ENCODE measurements at places on chromosomes 6 and 20.

GRCh38 chr20:56463428-56463827 is 5.0 kb upstream of the RTF2 start:
- DNase-seq: no peak

DNA sequence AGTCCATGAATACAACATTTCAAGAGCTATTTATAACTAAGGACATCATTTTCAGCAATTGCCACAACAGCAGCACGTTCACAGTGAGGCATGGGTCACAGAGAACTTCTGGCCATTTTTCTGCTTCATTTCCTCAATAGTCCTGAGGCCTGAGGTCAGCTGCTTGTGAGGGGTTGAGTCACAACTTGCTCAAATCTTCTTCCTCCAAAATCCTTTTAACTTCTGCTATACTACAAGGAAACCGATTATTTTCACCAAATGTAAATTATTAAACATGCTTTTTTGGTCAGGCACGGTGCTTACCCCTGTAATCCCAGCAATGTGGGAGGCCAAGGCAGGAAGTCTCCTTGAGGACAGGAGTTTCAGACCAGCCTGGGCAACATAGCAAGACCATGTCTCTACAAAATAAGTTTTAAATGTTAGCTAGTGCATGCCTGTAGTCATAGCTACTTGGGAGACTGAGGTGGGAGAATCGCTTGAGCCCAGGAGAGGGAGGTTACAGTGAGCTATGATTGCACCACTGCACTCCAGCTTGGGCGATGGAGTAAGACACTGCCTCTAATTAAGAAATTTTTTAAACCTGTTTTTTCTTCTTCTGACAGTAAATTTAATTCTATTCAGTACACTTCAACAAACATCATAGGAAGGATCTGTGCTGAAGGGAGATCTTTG is 11.1 kb upstream of the SLC16A10 start:
- no peak for DNase-seq

DNA sequence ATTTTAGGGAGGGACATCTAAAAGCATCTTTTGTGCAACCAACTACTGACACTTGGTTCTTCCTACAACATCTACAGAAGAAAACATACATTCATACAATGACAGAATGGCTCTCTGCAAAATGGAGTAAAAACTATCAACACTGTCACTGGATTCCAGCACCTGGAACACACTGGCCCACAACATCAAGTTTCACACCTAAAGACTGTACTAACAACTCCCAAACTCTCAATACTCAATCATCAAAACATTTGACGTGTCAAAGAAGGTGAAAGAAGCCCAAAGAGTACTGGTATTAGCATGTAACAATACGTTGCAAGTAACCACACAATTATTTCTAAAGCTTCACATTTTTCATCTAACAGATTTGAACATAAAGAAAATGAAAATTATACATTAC is 2.1 kb downstream of the CPNE1 start:
- no peak for DNase-seq

DNA sequence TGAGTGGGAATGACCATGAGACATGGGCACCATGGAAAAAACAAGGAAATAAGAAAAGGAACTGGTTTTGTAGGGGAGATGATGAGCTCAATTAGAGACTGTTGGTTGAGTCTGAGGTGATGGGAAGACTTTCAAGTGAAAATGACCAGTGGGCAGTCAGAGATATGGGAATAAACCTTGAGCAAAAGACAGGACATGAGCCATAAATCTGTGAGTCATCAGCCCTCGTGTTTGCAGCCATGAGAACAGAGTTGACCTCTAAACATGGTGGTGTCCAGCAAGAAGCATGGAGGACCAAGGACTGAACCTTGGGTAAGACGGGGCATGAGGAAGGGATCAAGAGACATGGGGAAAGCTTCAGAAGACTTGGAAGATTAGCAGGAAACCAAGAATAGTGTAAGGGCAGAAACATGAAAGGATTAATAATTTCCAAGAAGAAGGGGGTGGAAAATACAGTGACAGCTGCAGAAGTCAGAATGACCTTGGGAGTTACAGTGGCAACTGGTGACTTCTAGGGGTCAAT is 280.6 kb upstream of the PRDM1 start:
- DNase-seq: peak; percentile 69

DNA sequence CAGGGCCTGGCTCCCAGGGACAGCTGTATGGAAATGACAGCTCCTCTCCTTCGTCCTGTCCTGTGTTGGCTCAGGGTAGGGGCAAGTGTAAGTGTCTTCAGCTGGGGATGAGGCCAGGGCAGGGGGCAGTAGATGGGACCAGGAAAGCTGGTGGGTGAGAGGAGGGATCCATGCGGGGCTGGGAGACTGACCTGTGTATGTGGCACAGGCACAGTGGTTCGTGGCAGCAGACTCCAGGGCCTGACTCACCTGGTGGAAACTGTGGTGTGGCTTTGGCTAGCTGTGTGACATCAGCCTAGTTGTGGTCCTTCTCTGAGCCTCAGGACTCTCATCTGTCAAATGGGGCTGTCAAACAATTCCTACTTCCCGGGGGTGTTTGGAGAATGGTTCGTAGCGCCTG is 13.7 kb upstream of the SCRT2 start:
- DNase-seq: no peak

DNA sequence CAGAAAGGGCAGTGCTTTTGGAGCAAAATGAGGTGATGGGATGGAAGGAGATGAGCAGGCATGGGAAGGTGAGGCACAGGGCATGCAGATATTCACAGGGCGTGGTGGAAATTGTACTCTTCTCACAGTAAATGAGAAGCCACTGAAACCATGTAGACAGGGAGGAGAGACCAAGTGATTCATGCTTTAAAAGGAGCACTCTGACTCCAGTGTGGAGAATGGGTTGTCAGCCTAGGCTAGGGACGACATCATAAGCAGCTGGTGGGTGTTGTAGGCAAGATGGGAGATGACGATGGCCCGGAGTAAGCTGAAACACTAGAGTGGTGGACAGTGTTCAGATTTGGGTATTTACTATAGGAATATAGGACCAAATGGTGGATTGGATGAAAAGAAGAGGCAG is 18.4 kb downstream of the PDE7B start:
- DNase-seq: no peak

- no peak for DNase-seq
Observed at GRCh38 chr20:62104791-62105345, 17.4 kb upstream of the LSM14B start.

DNA sequence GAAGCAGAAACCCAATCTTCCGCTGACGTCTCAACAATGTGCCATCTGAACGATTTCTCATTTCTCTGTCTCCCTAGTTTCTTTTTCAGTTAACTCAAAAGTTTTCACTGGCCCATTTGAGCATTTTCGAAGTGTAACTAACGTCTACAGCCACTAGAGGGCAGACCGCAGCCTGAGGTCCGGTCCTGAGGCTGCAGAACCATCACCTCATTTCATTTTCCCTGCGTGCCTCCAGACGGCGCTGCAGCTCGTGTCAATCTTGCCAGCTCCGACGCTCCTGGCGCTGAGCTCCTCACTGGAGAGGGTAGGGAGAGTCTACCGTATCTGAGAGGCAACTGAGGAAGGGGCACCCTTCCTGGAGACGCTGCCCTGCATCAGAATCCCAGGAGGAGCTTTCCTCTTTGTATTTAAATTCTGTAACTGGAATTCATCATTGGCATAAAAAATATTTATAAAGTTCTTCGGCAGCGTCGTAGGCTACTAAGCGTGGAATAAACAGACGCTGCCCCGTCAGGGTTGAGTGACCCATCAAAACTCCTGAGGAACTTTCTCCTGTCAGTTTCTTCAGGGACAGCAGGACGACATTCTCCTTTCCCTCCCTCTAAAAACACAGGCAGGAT is 28.5 kb upstream of the DTNBP1 start:
- peak; percentile 85 for DNase-seq

DNA sequence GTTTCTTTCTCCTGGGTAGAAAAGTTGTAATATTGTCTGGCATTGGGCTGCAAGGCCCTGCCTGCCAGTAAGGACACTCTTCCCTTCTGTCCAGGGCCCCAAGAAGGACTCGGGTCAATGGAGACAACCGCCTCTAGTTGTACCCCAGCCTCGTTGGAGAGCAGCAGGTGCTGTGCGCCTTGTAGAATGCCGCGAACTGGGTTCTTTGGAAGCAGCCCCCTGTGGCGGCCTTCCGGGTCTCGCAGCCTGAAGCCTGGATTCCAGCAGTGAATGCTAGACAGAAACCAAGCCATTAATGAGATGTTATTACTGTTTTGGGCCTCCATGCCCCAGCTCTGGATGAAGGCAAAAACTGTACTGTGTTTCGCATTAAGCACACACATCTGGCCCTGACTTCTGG is 37.0 kb downstream of the PLCG1 start:
- DNase-seq: no peak

DNA sequence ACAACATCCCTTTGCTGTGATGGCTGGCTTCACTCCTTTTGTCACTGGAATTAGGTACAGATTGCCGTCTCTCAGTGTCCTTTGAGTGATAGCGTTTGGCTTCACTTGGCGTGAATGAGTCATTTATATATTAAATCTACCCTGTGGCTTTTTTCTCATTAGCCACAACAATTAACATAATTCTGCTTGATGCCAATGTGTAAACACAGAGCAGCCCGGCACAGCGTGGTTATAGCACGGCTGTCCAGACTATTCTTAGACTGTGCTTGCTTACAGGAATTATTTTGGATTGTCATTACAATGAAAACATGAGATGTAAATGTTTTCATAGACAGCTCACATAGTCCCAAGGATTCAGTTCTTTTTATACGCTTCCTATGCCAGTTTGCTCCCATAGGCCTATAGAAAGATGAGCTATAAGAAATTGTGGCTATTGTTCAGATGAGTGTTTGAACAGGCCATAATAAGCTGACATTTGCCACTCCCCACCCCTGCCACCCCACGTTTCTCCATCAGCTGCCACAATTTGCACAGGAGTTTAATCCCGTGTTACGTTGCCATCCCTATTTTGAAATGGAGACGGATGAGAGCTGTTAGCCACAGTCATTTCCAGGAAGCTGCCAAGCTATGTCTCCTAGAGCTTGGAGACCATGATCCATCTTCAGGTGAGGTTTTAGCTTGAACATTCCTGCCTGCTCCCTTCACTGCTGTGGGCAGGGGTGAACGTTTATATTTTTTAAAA is 65.9 kb downstream of the PPP1R14C start:
- DNase-seq: no peak

DNA sequence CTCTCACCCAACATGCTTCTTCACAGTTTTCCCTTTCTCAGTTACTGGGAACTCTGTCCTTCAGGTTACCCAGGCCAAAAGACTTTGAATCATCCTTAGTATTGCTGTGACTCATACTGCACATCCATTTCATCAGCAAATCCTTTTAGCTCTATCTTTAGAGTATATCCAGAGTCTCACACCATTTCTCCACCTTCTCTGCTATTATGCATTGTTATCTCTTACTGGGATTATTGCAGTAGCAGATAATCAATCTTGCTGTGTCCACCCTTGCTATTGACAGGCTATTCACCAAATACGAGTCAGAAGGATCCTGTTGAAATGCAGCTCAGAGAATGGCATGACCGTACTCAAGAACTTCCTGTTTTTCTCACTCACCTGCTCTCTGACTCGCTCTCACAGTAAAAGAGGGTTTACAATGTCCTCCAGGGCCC is 57.3 kb downstream of the BCKDHB start:
- DNase-seq: peak; percentile 92

- DNase-seq: peak; percentile 71
Observed at GRCh38 chr6:26420688-26421171, 18.7 kb downstream of the BTN3A1 start.

GRCh38 chr20:25576783-25577530 is 8.4 kb downstream of the NINL start:
- no peak for DNase-seq

GRCh38 chr6:89208551-89208950 is 8.6 kb downstream of the GABRR1 start:
- no peak for DNase-seq

DNA sequence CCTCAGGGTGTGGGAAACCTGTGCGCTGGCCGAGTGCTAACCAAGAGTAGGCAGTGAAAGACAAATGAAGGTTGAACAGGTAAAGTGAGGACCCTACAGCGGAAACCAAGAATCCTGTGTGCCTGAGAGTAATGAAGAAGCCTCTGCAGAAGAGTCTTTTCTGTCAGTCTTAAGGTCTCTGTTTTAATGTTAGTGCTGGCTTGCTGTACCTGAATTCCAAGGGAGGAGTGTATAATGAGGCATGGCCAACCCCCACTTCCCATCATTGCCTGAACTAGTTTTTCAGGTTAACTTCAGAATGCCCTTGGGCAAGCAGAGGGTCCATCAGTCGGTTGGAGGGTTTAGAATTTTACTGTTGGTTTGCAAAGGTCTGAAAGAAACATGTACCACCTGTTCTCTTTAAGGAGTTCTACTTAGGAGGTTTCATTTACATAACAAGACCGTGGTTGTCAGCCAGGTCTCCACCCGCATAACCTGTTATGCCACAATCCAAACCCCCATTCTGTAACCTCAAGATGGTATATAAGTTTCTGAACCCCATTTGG is 589 bp upstream of the PDCD2 start:
- no peak for DNase-seq

- peak; percentile 86 for DNase-seq
Observed at GRCh38 chr6:106547601-106548453, 81.5 kb downstream of the RTN4IP1 start.

DNA sequence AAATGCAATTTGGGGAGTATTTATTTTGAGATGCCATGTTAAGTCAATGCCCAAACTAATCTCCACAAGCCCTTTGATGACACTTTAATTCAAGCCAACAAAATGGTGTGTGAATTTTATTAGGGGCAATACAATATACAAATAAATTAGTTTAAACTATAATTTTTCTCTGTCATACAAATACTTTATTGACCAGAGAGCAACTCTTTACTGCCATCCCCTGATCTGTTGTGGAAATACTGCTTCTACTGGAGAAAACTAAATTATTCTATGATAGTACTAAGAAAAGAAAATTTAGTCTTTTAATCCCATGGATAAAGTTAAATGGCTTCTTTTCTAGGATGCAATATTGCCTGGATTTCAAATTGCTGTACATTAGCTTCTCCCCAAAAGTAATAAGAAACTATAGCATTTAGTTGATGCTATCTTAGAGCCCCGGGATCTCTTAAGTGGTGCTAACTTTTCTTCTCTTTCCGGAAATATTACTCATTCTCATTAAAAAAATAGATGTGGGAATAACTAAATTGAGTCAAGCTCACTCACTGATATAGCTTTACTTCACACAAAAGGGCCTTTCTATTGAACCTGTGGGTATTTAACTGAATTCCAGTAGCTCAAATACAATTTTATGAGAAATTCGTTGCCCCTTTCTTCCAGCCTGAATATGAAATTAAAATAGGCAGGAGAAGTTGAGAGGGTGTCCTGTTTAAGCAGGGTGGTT is 49.2 kb downstream of the SMPDL3A start:
- peak; percentile 15 for DNase-seq

DNA sequence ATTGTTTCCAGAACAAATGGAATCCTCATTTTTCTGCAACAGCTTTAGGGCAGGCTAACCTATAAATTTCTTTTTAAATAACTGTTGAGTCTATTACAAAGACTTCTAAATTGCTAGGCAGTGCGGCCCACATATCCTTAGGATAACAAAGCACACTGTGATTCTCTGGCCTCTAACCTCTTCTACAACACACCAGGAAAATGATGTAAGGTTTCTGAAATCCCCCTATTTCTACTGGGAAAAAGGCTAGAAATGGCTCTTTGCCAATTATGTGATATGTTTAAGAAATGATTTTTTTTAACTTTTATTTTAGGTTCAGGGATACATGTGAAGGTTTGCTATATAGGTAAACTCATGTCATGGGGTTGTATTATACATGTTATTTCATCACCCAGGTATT is 17.3 kb upstream of the NT5E start:
- no peak for DNase-seq

- peak; percentile 47 for DNase-seq
Observed at GRCh38 chr6:39791850-39792539, at the start of gene DAAM2. Gene DAAM2, plus strand, starts transcription at chr6:39792376. Its CDS starts 63,927 bp downstream, at chr6:39856303.
